Thoracic aorta endothelial cell (primary cell): ENCODE measurements at places on chromosomes 12 and 14. TPM values are rescaled to one million over a fixed set of nuclear protein-coding genes. Genes with fewer than 3 reads are reported as not detected.

The MUCL1 gene
- not detected in 2 replicates for total RNA-seq

The MSI1 gene
- total RNA-seq: not detected in 2 replicates

The ZNF839 gene
- total RNA-seq: 9.3 and 9.4 TPM in 2 replicates

The HOXC12 gene
- not detected in 2 replicates for total RNA-seq

The KRT78 gene
- not detected in 2 replicates for total RNA-seq

The DUSP6 gene
- total RNA-seq: 238 and 360 TPM in 2 replicates

The KCNK10 gene
- total RNA-seq: not detected in 2 replicates

The TAC3 gene
- total RNA-seq: 0.14 TPM in 1 of 2 replicates, not detected in the other

The PKP2 gene
- total RNA-seq: 5.1 and 8.7 TPM in 2 replicates

The HSPB8 gene
- 5.5 and 6.0 TPM in 2 replicates for total RNA-seq

The CIT gene
- total RNA-seq: 30.6 and 56.0 TPM in 2 replicates

The OR6C2 gene
- not detected in 2 replicates for total RNA-seq
